ENCODE measurements at places on chromosomes 1 and 21.

DNA sequence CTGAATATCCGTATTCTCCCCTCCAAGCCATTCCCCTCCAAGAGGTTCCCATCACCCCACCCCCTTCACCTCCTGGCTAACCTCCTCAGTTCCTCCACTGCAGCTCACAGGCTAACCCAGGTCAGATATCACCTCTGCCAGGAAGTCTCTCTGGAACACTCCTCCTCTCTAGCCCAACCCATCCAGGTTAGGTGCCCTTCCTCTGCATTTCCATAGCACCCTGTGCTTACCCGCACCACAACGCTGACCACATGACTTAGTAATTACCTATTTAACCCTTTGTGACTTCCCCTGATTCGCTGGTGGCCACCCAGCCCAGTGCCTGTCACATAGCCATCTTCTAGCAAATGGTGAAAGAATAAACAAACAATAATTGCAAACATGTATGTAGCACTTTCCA lies 49.5 kb upstream of the IFFO2 start:
- no peak for DNase-seq

DNA sequence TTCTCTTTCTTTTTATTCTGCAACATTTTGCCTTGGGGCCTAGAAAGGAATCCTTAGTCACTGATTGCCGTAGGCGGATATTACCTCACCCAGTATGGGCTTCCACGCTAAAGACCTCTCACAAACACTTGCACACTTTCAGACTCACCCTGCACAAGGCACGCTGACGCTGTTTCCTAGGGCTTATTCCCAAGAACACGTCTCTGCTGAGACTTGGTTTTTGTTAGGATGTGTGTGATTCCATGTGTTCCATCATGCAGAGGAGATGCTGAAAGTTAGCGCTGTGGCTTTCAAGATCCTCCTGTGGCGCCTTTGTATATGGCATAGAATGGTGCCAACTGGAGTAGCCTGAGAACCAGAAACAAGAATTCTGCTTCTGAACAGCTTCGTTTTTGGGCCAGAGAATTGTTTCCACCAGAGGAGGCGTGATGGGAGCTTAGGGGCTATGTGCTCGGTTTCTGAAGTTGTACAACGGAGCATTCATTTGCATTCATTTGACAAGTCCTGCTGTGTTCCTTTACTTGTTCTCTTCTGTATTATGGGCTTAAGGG lies 297.0 kb downstream of the DISC1 start:
- no peak for DNase-seq

DNA sequence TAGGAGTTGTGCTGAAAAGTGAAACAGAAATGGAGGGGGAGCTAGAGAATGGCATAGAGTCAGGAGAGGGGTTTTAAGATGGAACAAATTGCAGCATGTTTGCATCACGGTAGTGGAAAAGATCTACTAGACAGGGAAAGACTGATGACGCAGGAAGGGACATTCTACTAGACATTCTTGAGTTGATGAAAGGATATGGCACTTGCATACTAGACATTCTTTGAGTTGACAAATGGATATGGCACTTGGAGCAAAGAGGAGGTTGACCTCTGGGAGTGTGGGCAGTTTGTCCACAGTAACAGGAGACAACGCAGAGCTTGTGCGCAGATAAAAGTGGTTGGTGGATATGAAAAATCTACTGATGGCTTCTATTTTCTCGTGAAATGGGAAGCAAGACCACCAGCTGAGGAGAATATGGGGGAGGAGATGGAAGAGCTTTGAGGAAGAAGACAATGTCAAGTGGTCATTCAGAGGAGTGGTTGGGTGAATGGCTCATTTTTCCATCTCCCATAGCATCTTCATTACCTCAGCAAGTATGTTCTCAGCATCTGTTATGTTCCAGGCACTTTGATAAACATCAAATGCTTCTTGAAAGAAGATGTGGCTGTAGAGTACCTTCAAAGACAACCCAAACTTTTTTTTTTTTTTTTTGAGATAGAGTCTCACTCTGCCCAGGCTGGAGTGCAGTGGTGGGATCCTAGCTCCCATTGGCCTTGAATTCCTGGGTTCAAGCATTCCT lies 2.4 kb upstream of the CTPS1 start:
- DNase-seq, result no peak

GRCh38 chr21:29166323-29166722 lies 35.9 kb downstream of the MAP3K7CL start:
- no peak for DNase-seq

- DNase-seq, result no peak
These were observed 10.6 kb upstream of the TP53BP2 start for GRCh38 chr1:223856386-223856785.

- DNase-seq, result peak; percentile 96
These were observed 36.2 kb upstream of the BTG2 start for GRCh38 chr1:203268901-203269653.

- DNase-seq, result peak; percentile 72
These were observed 60.5 kb downstream of the RHBG start for GRCh38 chr1:156429313-156430060.

DNA sequence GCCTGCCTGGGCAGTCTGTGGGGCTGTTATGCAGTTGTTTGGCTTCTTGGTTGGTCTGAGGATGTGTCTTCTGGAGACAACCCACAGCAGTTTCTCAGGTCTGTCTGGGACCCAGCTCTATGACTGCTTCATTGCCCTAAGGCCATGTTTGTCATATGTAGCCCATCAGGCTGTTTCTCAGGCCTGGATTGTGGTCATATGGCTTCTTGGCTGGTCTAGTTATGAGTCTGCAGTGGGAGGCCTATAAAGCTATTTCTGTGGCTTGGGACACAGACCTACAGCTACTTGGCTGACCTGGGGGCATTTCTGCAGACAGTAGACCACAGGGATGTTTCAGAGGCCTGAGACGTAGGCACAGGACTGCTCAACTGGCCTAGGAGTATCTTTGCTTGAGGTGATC lies 41.5 kb downstream of the CHIA start:
- DNase-seq, result no peak
